ENCODE measurements at places on chromosomes 11 and 22.

- DNase-seq, result no peak
Observed at GRCh38 chr22:37897807-37898206, 8.3 kb upstream of the MICALL1 start.

- DNase-seq, result peak; percentile 42
Observed at GRCh38 chr11:78646564-78647185, 72.0 kb upstream of the NARS2 start.

DNA sequence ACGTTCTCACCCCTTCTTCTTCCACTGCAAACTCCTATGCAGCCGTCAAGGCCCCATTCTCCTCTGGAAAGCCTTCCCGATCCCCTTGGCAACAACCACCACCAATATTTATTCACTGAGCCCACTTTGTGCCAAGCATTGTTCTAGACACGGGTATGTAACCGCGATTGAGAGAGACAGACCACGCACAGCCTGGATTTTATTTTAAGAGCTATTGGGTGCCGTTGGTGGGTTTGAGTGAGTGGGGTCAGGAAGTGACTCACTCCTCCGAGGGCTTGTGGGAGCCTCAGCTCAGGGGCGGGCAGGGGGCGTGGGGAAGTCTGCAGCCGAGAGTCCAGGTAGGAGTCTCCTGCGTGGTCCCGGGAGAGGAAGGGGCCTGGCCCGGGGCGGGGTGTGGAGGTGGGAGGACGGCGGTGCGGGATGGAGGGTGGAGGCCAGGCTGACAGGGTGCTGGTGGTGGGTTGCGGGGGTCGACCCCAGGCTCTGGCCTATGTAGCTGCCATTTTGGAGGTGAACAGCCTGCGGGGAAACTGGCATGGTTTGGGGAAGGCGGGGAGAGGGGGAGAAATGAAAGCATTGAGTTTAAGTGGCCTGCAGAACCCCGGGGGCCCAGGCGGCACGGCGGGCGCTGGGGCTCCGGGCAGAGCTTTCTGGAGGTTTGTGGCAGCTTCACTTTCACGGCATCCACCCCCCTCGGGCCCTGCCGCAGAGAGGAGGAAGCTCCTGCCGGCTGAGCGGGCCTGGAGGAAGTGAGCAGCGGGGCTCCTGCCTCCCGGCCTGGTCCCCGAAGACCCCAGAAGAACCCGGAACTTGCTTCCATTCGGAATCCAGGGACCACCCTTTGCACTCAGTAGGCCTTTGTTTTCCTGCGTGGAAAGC, 547 bp downstream of the PARVG start:
- DNase-seq, result no peak

- DNase-seq, result no peak
Observed at GRCh38 chr11:64863391-64864060, 14.9 kb downstream of the EHD1 start.

DNA sequence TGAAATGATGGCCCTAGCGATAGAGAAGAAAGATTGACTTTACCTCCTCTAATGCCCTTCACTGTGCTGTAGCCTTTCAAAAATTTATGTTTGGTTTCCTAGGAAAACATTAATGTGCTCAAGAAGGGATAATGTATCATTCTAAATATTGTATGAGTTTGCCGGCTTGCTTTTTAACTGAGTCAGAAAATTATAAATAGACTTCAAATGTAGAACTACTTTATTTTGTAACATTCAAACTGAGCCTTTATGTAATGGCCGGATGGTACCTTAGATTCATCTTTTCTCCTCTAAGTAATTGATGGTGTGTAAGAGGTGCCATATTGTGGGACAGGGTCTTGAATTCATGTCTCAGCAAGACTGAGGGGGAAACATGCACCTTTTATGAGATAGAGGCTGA, 57.7 kb downstream of the BID start:
- no peak for DNase-seq

DNA sequence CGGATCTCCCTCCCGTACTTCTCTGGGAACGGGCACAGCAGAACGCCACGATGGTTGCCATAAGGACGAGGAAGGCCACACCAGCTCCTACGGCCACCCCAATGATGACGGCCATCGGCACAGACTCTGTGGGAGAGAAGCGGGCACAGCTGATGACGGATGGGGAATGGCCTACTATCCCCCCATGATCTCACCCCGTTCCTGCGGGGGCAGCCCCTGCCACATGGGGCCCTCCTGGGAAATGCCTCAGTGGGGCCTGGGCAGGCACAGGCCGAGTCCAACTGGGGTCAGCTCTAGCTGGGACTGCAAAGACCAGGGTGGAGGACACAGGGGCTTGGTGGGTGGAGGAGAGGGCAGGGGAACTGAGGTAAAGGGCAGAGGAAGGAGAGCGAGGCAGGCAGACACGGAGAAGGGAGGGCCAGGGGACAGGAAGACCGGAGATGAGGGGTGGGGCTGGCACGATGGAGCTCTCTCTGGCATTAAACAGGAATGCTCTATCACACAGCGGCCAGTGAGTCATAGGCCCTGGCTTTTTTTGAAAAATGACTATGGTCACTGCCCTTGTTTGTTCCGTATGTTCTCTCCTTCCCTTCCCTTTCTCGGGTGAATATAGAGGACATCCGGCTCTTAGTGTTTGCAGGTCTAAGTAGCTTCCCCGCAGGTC, 76.0 kb downstream of the ST3GAL4 start:
- DNase-seq, result no peak

- DNase-seq, result no peak
Observed at GRCh38 chr11:86625544-86625943, 46.9 kb downstream of the ME3 start.

DNA sequence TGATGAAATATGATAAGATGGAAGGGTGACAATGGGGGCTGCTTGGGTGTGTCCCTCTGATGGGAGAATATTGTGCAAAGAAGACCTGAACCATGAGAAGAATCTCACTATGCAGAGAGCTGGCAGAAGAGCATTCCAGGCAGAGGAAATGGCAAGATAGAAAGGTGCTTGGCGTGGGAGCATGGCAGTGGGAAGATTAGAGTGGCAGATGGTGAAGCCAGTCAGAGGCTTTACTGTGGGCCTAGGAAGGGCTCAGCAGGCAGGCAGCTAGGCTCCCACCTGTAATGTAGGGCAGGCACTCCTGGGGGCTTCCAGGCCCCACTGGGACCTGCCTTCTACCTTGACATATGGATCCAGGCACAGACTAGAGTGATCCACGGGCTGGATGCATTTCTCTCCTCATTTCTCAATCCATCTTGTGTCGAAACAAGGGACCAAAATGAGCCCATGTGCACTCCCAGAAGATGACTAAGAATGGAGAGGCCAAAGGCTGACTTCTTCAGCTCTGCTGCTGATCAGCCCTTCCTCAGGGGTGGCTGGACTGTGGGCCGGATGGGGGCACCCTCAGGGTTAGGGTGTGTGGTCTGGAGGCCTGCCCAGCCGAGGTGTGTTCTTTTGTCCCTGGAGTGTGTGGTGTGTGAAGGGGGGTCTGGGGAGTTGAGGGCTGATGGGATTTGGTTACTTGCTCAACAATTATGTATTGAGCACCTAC, 88.3 kb downstream of the TSPAN18 start:
- no peak for DNase-seq

DNA sequence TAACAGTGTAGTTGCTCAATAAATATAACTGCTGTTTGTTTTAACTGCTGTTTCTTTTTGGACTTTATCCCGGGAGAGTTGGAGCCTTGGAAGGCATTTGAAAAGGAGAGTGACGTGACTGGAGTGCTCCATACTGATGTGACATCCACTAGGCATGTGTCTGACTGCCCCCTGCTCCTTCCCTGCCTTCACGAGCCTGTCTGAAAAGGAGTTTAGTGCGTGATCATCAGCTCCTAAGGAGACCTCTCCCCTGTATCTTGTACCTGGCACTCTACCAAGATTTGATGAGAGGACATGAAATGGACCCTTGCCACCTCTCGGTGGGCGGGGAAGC, 22.9 kb downstream of the ZBTB16 start:
- DNase-seq, result no peak

GRCh38 chr11:79198898-79199250, 242.0 kb downstream of the TENM4 start:
- no peak for DNase-seq

GRCh38 chr22:44816141-44816540, 63.8 kb downstream of the ARHGAP8 start:
- no peak for DNase-seq

- DNase-seq, result no peak
Observed at GRCh38 chr11:130380778-130381177, 47.6 kb downstream of the ADAMTS8 start.

DNA sequence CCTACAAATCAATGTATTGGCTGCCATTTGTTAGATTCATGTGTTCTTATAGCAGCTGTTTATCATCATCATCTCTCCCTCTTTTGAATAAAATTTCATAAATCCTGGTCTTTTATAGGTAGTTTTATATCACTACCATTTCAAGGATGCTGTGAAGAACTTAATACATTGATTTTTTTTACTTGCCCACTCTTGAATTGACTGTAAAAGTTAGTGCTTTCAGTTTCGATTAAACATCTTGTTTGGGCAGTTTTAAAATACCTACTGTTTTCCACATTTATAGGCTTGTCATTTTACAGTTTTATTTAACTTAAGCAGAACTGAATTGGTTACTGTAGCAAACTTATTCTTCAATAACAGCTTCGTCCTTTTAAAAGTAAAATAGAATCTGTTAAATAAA, 59.5 kb downstream of the TTC17 start:
- DNase-seq, result no peak

DNA sequence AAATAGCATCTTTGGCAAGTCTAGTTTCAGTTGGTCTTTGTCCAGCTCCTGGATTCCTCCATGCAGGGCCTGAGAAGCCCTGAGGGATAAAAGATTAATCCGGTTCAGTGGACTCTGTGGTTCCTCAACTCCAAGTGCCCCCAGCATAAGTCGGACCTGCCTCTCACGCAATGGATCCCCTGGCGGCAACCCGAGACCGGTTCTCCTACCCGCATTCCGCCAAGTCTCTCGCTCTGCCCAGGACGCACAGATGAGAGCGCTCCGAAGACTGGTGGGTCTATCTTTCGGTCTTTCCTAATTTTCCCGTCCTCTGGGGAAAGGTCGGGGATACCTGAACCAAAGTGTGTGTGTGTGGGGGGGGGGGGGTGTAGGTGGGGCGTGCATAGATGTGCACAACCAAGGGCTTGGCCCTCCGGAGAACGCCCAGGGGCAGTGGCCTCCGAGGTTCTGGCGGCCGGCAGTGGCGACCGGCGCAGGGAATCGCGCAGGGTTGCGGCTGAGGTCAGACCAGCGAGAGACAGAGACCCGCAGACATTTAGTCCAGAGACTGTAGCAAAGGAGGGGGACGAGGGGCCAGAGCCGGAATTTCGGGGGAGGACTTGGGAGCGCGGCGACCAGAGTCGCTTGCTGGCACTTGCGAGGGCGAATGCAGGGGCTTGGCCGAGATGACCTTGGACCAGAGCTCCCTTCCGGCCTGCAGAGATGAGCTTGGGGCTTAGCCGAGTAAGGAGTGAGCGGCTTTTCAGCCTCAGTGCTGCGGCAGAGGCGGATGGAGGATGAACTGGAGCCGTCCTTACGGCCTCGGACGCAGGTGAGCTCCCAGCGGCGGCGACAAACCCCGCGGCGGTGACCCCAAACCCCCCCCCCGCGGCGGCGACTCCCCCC, 712 bp upstream of the SLC2A11 start:
- peak; percentile 63 for DNase-seq

GRCh38 chr11:43942662-43943371, 380 bp downstream of the C11orf96 start:
- DNase-seq, result no peak

GRCh38 chr22:20807315-20807752, 33.4 kb downstream of the SERPIND1 start:
- DNase-seq, result no peak

DNA sequence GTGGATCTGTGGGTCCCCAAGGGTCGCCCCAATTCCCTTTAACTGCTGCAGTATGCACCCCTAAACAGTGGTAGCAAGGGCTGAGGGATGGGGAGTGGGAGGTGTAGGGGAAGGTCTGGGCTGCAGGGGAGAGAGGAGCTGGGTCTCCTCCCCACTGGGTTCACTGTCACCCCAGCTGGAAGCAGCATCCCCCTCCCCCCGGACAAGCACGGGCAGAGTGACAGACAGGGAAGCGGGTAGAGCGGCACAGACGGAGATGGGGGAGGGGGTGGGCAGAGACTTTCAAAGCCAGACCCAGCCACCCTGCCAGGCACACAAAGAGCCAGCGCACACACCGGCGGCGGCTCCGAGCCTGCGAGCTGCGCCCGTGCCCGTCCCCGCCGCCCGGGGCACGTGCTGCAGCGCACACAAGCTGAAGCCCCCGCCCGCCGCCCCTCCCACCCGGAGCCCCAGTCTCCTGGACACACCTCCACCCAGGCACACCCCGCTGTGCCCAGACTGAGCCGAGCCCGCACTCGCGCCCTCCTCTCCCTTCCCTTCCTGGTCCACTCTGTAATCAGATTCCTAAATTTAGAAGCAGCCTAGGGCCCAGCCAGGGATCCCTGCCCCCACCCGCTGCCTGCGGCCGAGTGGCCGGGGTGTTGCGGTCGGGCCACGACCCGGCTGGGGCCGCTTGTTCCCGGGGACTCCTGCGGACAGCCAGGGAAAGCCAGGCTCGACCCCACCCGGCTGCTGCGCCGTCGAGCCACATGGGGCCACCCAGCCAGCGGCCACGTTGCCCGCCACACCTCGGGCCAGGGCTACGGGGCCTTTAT, 935 bp upstream of the RCOR2 start:
- DNase-seq, result peak; percentile 60

DNA sequence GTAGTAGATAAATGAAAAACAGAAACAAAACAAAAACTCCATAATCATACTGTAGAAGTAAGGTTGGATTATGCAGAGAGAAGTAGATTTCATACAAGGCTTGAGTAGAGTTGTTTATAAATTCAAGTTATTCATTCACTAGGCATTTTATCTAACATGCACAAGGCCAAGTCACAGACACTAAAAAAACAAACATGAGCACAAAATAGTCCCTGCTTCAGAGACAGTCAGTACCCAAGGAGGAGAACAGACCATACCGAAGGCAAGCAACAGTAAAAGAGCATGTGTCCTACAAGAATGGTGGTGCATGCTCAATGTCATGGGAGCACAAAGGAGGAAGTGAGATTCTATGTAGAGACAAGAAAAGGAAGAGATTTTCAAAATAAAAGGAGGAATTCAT, 796.5 kb upstream of the LRRC4C start:
- DNase-seq, result no peak

DNA sequence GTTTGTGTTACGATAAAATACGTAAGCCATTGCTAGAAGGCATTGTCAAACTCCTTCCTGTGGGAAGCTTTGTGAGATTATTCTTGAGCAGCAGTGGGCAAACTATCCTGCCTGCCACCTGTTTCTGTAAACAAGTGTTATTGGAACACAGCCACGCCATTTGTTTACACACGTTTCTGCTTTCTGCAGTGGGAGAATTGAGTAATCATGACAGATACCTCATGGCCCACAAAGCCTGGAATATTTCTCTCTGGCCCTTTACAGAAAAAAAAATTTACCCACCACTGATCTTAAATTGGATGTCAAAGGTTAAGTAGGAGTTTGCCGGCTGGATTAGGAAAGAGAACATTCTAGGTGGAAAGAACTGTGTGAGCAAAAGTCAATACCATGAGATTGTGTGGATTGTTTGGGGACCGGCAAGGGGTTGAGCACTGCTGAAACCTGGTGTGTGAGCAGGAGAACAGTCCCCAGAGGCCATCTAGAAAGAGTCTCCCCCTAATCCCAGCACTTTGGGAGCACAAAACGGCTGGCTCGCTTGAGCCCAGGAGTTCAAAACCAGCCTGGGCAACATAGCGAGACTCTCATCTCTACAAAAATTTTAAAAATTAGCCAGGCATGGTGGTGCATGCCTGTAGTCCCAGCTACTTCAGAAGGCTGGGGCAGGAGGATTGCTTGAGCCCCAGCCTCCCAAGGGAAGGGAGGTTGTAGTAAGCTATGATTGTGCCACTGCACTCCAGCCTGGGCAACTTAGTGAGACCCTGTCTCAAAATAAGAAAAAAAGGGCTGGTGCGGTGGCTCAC, 6.0 kb upstream of the PLA2G6 start:
- peak; percentile 82 for DNase-seq

GRCh38 chr11:129320494-129320893, 55.2 kb upstream of the BARX2 start:
- DNase-seq, result no peak
